Right kidney (tissue), 9 donors: ENCODE measurements at places on chromosomes 2 and 18.
A peak's percentile ranks its signal among the peaks of the same experiment; 100 is the strongest.

DNA sequence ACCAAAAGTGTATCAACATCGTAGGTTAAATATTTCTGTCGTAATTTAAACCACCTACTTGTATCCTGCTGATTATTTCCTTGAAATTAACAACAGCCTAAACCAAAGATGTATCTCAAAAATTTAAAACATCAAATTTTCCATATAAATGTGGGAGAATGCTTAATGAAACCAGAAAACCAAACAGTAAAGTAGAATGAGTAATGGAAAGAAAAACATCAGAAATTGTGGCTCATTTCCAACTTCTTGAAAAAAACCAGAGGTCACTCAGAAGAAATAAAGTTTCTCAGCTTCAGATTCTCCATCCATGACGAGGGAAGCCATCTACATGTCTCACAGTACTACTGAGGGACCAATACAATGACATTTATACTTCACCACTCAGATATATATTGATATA lies 296.5 kb downstream of the NOL4 start:
- no peak for DNase-seq

- no peak for DNase-seq
These were observed 4.2 kb downstream of the PLEKHA3 start for GRCh38 chr2:178484245-178485041.

GRCh38 chr2:240685771-240686371 lies 3.2 kb upstream of the AQP12B start:
- peak; percentile 66 for DNase-seq

GRCh38 chr18:69071680-69072079 lies 273.8 kb downstream of the CCDC102B start:
- no peak for DNase-seq

GRCh38 chr2:173090276-173090877 lies 14.7 kb downstream of the MAP3K20 start:
- peak; percentile 20 for DNase-seq

GRCh38 chr2:30883184-30883583 lies 75.9 kb upstream of the CAPN13 start:
- no peak for DNase-seq

GRCh38 chr2:14475994-14476393 lies 156.5 kb upstream of the LRATD1 start:
- no peak for DNase-seq

DNA sequence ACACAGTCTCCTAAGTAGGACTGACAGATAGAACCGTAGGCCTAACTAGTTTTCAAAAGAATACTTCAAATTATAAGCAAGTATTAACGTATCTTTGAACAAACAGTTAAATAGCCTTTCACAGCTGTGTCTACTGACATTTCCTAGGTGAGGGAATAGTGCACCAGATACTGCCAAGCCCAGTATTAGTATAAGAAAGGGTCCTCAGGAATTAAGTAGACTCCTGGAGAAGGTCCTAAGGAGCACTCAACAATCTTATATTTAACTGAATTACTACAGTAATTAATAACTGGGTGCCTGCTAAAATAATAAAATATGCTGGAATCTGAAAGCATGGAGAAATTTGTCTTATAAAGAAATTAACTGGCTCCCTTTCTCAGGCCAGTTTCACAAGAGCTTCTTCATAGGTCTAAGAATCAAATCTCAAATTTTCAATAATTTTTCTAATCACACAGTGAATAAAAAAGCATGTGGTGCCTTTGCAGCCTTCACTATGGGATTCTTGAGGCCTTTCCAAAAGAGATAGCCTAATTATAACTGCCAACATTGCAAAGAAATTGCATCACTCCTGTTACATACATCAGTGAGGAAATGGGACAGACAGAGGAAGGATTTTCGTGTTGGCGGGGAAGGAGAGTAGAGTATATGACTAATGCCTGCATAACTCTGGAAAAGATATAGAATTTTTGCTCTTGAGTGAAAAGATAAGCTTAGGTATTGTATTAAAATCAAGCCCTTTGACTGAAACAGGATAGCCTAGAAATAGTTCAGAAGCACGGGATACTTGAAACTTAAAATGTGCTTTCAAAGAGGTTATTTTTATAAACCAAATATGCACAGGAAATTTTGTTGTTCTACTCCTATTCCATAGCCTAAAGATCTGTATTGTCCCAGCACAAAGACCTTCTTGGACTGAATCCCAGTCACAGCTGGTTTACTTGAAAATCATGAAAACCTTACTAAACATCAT lies 228.6 kb upstream of the STK17B start:
- no peak for DNase-seq

DNA sequence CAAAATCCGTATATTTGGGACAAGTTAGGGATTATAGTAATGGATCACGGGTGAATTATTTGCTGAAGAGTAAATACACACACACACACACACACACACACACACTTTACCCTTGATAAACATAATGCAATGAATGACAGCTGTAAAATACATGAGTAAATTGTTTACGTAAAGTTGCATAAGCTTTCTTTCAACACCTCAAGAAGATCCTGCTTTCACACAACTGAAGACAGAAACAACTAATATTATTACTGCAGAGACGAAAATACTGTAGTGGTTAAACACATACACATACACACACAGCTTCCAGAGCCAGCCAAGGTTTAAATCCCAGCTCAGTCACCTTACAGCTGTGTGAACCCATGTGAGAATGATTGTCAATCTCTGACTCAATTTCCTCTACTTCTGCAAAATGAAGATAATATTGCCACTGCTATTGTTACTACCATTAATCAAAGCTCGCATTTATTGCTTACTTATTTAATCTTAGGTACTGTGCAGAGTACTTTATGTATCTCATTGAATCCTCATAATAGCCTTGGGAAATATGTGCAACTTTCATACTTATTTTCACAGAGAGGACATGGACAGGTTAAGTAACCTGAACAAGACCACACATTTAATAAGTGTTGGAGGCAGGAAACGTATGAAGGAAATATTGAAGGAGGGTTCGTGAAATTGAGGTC lies 50.6 kb upstream of the DOK6 start:
- DNase-seq, result no peak

DNA sequence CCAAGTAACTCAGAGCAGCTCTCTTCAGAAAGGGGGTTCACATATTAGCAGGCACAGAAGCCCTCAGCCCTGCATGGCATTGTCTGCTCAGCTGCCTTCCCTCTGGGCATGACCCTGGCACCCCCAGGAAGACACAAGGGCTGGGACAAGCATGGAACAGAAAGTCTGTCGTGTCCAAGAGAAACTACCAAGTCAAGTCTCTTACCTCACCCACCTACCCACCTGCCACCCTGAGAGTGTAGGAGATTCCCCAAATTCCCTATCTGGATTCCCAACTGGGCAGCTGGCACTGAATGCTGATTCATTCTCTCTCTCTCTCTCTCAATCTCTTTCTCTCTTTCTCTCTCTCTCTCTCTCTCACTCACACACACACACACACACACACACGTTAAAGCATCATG lies 21.6 kb downstream of the SMAD7 start:
- DNase-seq, result peak; percentile 33

GRCh38 chr18:55861266-55861665 lies 273.3 kb upstream of the TCF4 start:
- DNase-seq, result no peak
